SHP77 treated with DMSO at 0.1 percent for 48 hours (cell line): ENCODE measurements at places on chromosomes 3 and 15.

DNA sequence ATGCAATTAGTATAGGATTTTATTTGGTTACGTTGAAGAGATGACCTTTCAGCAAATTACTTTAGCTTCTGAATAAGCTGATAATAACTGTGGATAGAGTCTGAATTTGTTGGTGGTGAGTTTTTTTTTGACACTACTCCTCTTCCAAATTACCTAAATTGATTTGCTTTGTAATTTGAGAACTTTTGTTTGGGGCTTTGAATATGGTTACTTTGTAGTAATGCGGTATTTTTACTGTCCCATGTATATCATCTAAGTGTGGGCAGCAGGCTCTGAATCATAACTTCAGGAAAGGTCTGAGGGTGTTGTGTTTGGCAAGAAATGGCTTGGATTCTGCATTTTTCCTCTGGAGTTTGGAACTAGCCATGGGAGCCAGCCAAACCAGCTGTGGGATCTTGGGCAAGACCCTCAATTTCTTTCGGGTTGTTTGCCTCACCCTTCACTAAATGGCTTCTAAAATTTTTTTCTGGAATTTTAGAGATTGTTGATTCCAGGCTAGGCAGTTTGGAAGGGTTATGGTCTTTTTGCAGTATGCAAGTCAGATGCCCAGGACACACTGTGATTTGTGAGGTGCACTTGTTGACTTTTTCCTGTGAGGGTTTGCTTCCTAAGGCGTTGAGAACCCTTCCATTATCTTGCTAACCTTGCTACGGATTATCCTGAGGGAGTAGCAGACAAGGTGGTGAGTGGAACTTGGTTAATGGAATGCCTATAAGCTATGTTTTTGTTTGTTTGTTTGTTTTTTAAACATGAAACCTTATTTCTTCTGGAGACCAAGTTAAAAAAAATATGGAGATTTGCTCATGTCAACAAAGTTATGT is 10.4 kb downstream of the PTPRG start:
- no peak for DNase-seq

- no peak for DNase-seq
These were observed 260.7 kb upstream of the NR2E3 start for GRCh38 chr15:71549697-71550096.

DNA sequence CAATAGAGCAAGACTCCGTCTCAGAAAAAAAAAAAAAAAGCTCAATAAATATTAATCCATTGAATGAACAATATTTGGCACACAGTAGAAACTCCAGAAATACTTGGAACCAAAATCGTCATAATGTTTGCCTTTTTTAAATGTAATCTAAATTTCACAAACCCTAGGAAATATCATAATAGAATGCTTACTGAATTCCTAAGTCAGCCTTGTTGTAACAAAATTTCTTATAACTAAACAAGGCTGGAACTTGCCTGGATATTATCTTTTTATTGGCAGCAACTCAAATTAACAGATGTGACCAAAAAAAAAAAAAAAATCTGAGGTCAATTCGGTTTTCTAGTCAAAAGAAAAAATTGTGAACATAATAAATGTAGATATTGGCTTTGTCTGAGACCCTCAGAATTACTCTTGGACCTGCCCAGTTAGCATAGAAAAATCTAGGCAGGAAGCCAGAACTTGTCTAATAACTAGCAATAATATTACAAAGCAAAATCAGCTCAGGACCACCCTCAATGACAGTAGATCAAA is 33.3 kb downstream of the GABPB1 start:
- no peak for DNase-seq

- DNase-seq = no peak
These were observed 468.3 kb downstream of the EPHB1 start for GRCh38 chr3:135263331-135263730.
